ENCODE measurements at places on chromosomes 16 and 17.

- H3K4me3 ChIP-seq = no peak overlapping the region
- no peaks in the 10 kb centered on the region for H3K27me3 ChIP-seq
- DNase-seq = no peak
- no peak overlapping the region for H3K27ac ChIP-seq
- no peaks in the 10 kb centered on the region for H3K36me3 ChIP-seq
Measured at GRCh38 chr16:24983561-24983960, 31.6 kb downstream of the ARHGAP17 start.

GRCh38 chr16:55036371-55036821, 105.7 kb downstream of the IRX5 start:
- DNase-seq = no peak
- no peak overlapping the region for H3K4me3 ChIP-seq
- H3K4me1 ChIP-seq = no peaks in the 10 kb centered on the region
- H3K27ac ChIP-seq = no peak overlapping the region
- H3K36me3 ChIP-seq = no peaks in the 10 kb centered on the region

DNA sequence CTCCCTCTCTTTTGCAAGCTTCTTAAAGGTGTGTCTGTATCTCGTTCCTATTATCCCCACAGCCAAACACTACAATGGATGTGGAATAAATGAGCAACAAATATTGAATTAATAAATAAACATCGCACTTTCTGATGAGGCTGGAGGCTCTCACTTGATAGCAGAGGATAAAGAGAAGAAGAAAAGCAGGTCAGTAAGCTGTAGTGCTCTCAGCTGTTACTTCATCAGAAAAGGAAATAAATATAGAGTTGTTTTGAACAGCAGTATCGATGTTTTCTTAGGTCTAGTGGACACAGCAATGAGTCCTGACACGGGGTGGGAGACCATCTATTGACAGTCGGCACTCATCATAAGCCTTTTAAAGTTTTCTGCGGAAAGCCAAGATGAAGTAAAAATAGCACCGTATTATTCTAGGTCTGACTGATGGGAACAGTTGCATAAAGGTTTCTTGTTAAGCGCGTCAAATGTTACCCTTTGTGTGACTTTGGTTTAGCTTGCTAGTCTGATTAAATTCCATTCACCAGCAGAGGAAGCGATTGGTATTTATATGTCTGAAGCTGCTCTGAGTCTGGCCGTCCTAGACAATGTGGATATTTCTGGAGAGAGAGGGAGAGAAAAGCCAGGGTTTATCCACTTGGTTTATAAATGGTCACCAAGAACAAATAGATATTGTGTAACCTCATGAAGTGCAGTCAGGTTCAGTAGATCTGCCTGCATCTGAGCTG, 646.1 kb downstream of the CDH11 start:
- H3K36me3 ChIP-seq = no peaks in the 10 kb centered on the region
- H3K4me1 ChIP-seq = peaks cover 14% of the 10 kb centered on the region
- H3K4me3 ChIP-seq = no peak overlapping the region
- DNase-seq = no peak
- H3K27me3 ChIP-seq = no peaks in the 10 kb centered on the region
- no peak overlapping the region for H3K27ac ChIP-seq

GRCh38 chr16:67803894-67804293, 2.5 kb downstream of the RANBP10 start:
- no peak overlapping the region for H3K4me3 ChIP-seq
- no peak for DNase-seq
- no peak overlapping the region for H3K27ac ChIP-seq
- H3K4me1 ChIP-seq = peaks cover 16% of the 10 kb centered on the region
- peaks cover 5% of the 10 kb centered on the region for H3K36me3 ChIP-seq

- no peak overlapping the region for H3K4me3 ChIP-seq
- peak; percentile 53 for DNase-seq
- H3K27ac ChIP-seq = no peak overlapping the region
- H3K4me1 ChIP-seq = no peaks in the 10 kb centered on the region
- no peaks in the 10 kb centered on the region for H3K36me3 ChIP-seq
Measured at GRCh38 chr17:11144358-11145233, 96.4 kb upstream of the SHISA6 start.

- no peaks in the 10 kb centered on the region for H3K27me3 ChIP-seq
- H3K4me3 ChIP-seq = no peak overlapping the region
- DNase-seq = no peak
- H3K4me1 ChIP-seq = no peaks in the 10 kb centered on the region
Measured at GRCh38 chr17:75838410-75838809, 5.8 kb downstream of the UNC13D start.

DNA sequence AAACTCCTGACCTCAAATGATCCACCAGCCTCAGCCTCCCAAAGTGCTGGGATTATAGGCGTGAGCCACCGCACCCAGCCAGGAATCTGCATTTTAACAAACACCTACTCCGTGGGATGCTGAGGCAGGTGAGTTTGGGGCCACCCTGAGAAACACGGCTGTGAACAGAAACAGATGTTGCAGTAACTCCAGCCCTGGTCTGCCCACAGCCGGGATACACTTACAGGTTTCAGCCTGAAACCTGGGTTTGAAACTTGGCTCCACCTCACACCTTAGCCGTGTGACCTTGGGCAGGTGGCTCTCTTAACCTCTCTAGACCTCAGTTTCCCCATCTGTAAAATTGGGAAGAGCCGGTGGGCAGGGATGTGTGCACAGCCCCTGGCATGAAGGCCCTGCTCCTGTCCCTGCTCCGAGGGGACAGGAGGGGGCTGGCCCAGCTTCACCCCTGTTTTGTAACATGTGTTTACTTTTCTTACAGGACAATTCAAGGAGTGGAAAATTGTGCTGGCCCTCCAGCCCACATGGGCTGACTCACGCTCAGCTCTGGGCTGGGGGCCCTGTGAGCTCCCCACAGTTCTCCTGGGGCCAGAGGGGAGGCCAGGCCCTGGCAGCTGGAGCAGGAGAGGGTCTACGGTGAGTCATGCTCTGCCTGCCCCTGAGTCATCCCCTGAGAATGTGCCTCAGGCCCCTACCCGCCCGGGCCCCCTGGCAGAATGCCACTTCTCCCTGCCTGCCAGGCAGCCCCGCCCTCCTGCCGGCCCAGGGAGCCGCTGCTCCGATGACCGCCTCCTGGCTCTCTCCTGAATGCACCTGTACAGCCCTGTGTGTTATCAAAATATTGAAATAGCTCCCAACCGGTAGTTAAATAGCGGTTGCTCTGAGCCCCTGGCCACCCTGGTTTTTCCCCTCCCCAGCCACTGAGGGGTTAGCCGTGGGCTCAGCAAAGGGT, 7.7 kb upstream of the PPL start:
- H3K36me3 ChIP-seq = no peaks in the 10 kb centered on the region
- H3K27me3 ChIP-seq = no peaks in the 10 kb centered on the region
- H3K4me1 ChIP-seq = peaks cover 38% of the 10 kb centered on the region
- DNase-seq = peak; percentile 97
- peak overlapping the region; percentile 97 for H3K27ac ChIP-seq
- no peak overlapping the region for H3K4me3 ChIP-seq

- no peak for DNase-seq
- H3K4me3 ChIP-seq = no peak overlapping the region
- peaks cover 5% of the 10 kb centered on the region for H3K27me3 ChIP-seq
- no peaks in the 10 kb centered on the region for H3K36me3 ChIP-seq
Measured at GRCh38 chr16:82182266-82183003, 12.4 kb upstream of the MPHOSPH6 start.

DNA sequence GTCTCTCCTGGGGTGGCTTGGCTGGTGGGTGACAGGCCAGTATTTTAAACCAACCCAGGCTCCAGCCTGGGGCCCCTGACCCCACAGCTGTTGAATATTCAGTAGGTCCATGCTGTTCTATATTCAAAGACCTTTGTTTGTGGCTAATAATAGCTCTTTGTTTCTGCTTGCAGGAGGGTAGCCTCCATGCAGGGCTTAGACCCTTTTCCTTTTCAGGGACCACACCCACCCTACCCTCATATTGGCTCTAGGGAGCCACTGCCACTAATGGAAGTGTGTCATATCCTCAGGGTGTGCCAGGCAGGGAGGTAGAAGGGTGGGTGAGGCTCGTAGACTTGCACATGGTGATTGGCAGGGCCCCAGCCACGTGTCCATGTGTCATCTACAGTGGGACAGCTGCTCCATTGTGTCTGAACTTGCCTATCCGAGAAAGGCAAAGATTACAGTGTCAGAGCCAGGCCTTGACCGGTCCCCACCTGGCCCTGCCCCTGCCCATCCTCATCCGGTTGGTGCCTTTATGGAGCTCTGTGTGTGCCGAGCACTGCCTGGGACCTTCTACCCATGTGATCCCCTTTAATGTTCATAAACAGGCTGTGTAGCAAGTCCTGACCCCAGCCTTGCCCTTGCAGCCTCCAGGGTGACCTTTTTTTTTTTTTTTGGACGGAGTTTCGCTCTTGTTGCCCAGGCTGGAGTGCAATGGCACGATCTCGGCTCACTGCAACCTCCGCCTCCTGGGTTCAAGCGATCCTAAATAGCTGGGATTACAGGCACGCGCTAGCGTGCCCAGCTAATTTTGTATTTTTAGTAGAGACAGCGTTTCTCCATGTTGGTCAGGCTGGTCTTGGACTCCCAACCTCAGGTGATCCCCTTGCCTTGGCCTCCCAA, 22.1 kb downstream of the TMC7 start:
- DNase-seq = no peak
- H3K36me3 ChIP-seq = no peaks in the 10 kb centered on the region
- no peak overlapping the region for H3K27ac ChIP-seq

DNA sequence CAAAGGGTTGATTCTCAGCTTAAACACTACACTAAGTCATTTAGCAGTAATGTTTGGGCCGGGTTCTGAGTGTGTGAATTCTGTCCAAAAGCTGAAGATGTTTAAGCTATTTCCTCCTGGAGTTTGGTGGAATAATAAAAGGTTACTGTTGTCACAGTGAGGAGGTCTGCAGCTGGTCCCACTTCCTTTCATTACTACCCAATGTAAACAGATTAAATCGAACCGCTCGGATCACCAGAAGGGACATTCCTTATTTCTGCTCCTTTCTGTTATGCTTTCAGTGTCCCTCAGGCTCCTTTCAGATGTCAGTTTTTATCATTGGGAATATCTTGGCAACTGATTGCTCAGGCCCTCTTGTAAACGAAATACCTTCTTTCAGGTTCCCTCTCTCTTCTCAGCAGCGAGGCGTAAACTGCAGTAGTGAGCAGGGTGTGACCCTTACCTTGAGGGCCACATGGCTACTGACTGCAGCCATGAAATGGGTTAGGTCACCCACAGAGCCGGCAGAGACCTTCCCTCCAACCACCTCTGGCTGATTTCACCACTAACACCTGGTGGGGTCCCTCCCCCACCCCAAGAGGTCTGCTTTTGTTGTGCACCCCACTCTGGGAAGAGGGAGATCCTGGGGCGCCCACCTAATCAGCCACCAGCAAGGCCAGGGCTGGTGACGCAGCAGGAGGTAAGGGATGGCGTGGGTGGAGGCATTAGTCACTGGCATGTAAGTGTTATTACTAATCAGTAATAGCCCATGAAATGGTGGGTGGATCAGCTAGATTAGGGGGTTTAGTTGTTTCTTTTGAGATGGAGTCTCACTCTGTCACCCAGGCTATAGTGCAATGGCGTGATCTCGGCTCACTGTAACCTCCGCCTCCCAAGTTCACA, 117.6 kb downstream of the VPS53 start:
- H3K4me1 ChIP-seq = peaks cover 18% of the 10 kb centered on the region
- no peaks in the 10 kb centered on the region for H3K36me3 ChIP-seq
- DNase-seq = no peak

- no peak overlapping the region for H3K27ac ChIP-seq
- no peak for DNase-seq
- H3K4me3 ChIP-seq = no peak overlapping the region
- H3K27me3 ChIP-seq = no peaks in the 10 kb centered on the region
- H3K36me3 ChIP-seq = no peaks in the 10 kb centered on the region
Measured at GRCh38 chr16:63315229-63315628, 1279.0 kb upstream of the CDH8 start.

Measured in adrenal gland (tissue), 19 donors.